ENCODE measurements at places on chromosomes 12 and 14.

DNA sequence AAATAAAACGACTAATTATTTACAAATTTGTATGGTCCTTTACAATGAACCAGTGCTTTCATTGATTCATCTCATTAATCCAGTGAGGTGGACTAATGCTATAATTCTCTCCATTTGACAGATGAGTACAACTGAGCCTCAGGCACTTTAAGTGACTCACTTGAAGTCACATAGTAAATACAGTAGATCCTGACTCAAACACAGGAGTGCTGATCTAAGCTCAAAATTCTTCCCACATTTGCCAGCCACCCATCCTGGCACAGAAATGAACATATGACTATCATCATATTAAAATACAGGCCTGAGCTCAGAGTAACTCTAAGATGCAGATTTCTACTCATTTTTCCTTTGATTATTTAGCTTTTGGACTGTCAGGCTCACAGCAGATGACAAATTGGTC is 30.6 kb downstream of the SLC16A7 start:
- DNase-seq: peak; percentile 59

- DNase-seq: peak; percentile 69
These were observed 345.0 kb downstream of the CCDC91 start for GRCh38 chr12:28535216-28535615.

- no peak for DNase-seq
These were observed 36.4 kb upstream of the SMOC1 start for GRCh38 chr14:69842686-69843420.

DNA sequence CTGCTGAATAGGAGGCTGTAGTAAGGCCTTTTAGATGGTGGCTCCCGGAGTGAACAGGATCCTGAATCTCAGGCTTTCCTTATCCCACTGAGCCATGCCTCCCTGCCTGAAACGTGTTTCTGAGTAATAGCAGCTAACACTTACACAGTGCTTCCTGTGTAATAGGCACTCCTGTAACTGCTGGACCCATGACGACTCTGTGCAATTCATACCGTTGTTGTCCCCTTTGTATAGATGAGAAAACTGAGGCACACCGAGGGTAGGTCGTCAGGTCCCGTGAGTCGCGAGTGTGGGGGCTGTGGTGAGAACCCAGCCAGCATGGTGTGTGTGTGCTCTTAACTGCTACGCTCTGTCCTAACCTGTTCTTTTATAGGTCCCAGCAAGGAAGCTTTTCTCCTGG is 193.6 kb downstream of the CACNA1C start:
- DNase-seq: no peak

GRCh38 chr14:62682208-62682607 is 363.1 kb downstream of the KCNH5 start:
- no peak for DNase-seq

DNA sequence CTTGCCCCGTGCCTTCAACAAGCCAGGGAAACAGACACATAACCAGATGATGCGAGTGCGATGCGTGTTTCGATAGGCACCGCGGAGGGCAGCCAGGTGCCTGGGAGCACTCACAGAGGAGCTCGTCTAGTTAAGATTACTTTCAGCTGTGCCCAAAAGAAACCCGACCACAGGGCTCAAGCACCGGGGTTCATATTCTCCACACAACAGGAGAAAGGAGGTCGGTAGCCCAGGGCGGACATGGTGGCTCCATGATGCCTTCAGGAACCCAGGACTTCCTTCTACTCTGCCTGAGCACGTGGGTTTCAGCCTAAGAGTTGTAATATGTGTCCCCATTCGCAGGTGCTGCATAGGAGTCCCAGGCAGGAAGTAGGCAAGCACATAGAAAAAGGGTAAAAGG is 53.7 kb upstream of the DDX11 start:
- DNase-seq: no peak

DNA sequence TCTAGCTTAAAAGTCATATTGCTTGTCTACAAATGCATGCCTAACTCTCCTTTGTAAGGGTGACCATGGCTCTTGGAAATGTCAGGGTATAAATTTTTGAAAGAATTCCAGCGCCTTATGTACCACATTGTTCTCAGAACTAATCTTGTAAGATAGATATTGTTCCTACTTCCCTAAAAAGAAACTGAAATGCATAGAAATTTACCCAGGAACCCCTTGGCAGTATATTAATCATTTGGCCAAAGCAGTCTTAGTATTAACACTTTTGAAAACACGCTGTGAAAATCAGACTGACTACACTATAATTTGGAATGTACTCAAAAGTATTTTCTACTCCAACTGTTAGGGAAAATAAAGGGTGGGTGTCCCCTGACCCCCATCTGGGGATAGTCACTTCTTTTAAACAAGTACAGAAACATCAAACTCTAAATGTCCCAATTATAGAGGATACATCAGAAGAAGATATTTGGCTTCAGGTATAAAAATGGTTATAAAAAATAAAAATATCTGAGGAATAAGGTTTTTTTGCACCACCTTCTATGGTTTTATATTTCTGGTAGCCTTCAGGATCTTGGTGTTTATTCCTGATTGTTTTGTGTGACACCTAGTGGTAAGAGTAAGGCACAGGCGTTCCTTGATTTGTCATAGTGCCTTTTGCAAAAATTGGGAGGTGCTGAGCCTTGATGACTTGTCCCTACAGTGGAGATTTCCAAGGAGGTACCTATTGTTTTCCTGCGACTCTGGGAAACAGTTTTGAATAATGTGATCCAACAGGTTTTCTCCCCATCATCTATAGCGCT is 2.2 kb upstream of the NFKBIA start:
- peak; percentile 49 for DNase-seq

DNA sequence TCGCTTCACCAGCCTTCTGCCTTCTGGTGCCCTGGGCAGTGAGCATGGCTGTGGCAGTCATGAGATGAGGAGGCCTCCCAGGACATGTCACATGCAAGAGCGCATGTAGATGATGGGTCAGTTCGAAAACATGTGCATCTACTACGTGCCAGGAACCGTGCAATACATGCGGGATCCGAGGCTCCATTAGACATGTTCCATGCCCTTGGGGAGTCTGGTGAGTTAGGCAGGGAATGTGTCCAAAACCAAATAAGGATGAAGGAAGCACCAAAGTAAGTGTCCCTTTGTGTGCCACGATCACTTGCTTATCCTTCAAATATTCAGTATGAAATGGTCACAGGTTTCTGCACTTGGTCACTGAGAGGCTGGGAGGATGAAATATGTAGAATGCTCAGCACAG is 223.3 kb downstream of the RBM19 start:
- DNase-seq: no peak

- DNase-seq: no peak
These were observed 69.6 kb upstream of the PRMT8 start for GRCh38 chr12:3421191-3421978.

DNA sequence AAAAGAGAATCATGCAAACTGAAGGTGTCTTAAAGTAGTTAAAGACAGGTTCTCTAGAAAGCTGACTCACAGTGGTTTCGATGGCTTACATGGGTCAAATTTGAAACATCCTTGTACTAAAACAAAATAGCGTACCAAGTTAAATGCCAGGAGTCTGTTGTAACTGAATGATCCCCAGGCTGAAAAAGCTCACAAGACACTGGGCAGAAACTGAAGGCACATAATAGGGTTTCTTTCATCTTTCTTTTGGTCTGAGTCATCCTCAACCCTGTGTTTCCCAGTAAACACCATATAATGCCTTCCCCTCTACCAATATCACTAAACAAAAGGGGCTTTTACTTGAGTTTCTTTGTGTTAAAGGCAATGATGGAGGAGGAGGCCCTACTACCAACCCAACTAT is 12.8 kb downstream of the ZFYVE1 start:
- peak; percentile 98 for DNase-seq

- DNase-seq: no peak
These were observed 21.8 kb upstream of the PCNX1 start for GRCh38 chr14:70885343-70886022.

GRCh38 chr12:112322882-112323547 is 59.2 kb downstream of the HECTD4 start:
- no peak for DNase-seq

DNA sequence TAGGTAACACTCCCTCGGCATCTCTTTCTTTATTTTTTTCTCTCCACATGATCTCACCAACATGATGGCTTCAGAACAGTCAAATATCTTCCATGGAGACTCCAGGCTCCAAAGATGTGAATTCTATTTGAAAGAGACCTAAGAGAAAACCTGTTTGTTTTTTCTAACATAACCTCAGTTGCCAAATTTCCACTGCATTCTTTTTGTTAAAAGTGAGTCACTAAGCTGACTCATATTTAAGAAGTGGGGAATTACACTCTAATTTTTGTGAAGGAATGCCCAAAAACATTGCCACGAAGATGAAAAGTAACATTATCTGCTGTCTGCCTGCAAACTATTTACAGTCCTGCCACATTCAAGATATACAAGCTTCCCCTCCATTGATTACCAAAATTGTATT is 1337.6 kb downstream of the LRFN5 start:
- no peak for DNase-seq

- no peak for DNase-seq
These were observed 51.6 kb upstream of the HOXC13 start for GRCh38 chr12:53887006-53887405.

GRCh38 chr14:73236157-73236556 is 1.1 kb upstream of the PAPLN start:
- no peak for DNase-seq
